Activated CD8-positive, alpha-beta memory T cell treated with anti-CD3 and anti-CD28 coated beads, Interleukin-2, amount 50 U/mL, for 4 hours (primary cell): ENCODE measurements at places on chromosomes 6 and 20.

- no peak for DNase-seq
Measured at GRCh38 chr6:78746457-78746856, 120.9 kb upstream of the IRAK1BP1 start.

GRCh38 chr6:106134906-106135634 is 48.9 kb downstream of the PRDM1 start:
- no peak for DNase-seq

- DNase-seq, result no peak
Measured at GRCh38 chr6:125421836-125422235, 120.1 kb upstream of the HDDC2 start.

GRCh38 chr6:41072836-41073202 is at the start of gene NFYA:
Gene NFYA (plus strand): TSS chr6:41072974. CDS start chr6:41079090, 6,116 bp downstream.
- peak; percentile 100 for DNase-seq

- DNase-seq, result peak; percentile 28
Measured at GRCh38 chr6:11712760-11713159, 65.8 kb downstream of the ADTRP start.

GRCh38 chr20:63522091-63522868 is 1.7 kb downstream of the PPDPF start:
- DNase-seq, result peak; percentile 14

- no peak for DNase-seq
Measured at GRCh38 chr6:118932421-118932820, 2.5 kb downstream of the MCM9 start.

GRCh38 chr6:27771235-27771634 is 141.0 kb downstream of the OR2B2 start:
- no peak for DNase-seq

GRCh38 chr20:21739161-21739560 is 33.7 kb downstream of the PAX1 start:
- DNase-seq, result no peak

DNA sequence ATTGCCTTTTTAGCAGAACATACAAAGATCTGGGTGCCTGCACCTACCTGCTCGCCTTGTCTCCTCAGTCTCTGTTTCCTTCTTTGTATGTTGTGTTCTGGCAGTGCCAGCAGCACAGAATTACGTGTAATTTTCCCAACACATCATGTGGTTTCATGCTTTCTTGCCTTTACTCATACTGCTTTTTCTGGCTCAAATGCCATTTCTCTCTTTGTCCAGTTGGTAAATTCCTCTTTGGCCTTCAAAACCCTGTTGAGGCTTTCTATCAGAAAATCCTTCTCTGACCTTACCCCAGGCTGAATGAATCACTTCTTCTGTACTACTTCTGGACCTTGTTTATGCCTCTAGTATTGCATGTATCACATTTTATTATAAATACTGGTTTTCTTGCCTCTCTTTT is 31.8 kb downstream of the L3MBTL3 start:
- DNase-seq, result no peak

DNA sequence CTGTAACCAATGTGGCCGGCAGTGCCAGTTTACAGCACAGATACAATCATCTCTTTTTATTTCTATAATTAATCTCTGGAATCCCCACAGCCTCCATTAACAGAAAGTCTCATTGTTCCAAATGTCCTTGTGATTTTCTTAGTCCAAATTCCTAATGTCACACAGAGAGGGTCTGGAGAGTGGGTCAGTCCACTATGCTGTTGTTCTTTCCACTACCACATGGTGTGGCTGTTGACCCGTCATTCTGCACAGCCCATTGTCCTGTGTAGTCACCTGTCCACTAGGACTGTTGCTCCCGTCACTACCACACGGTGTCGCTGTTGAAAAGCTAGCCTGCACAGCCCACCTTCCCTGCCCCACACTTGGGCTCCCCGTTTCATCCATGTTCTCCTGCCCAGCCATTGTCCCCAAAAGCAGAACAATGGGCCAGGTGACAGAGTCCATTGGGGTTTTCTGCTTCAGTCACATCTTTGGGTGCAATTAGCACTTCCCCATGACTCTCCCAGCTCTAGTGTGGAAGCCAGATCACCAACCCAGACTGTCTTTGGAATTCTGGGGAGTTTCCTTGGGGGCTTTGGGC is 8.6 kb upstream of the LBP start:
- DNase-seq, result no peak

DNA sequence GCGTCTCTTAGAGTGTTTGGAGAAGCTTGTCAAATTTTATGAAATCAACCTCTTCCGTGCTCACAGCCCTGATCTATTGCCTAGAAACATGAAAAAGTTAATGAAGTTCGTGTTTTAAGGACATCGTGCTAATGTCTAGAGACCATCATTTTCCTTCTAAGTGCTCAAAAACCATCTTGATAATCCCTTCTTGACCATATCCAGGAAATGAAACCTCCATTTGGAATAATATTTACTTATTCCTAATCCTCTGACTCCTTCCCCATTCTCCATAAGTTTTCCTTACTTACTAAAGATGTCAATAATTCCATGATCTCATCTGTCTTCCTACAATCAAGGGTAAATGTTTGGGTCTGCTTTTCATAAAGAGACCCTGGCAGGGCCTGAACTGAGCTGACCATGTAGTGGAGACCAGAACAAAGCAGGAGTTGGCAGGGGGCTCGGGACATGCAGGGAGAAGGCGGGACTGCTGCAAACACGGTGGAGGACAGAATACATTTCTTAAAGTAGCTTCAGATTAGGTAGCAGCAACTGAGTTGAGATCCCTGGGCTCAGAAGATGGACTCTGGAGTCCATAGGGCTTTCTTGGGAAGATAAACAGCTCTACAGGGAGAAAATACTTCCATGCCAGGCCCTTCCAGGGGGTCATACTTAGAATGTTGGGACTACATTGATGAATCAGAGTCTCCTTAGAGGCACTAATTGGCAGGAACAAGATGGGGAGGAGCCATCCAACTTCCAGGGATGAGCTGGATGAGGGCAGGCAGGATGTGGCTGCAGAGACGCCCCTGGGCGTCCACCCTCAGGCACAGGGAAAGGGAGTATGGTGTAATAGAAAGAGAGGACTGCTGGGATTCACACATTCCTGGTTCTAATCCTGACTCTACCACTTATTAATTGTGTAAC is 100.7 kb downstream of the RIN2 start:
- DNase-seq, result no peak

DNA sequence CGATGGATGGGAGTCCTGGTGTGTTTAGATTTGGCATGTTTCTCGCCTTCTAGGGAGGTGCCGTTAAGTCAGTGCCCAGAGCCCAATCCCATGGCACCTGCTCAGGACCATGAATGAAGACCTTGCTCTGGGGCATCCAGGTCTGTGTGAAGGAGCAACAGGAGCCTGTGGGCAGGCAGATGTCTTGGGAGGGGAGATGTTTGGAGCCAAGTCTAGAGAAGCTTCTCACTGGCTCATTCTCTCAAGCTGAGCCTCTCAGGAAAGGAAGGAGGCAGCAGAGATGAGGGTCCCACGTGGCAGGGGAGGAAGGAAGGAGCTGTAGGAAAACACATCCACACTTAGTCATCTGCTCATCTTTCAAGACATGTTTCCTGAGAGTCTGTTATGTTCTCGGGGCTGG is 9.5 kb upstream of the SIRPB1 start:
- DNase-seq, result no peak
